ENCODE measurements at places on chromosomes 6 and 20. TPM values are rescaled to one million over a fixed set of nuclear protein-coding genes. Genes with fewer than 3 reads are reported as not detected.

The BMP7 gene
- not detected for total RNA-seq

The KCNK16 gene
- total RNA-seq, result not detected

The GJA1 gene
- not detected for total RNA-seq

The OLIG3 gene
- not detected for total RNA-seq

The RNF39 gene
- not detected for total RNA-seq

The BCAS1 gene
- total RNA-seq, result 0.07 TPM

The NRN1 gene
- total RNA-seq, result 15.4 TPM

The PPP1R16B gene
- total RNA-seq, result 78.0 TPM

The RCAN2 gene
- 0.10 TPM for total RNA-seq

The SCRT2 gene
- total RNA-seq, result not detected

The DYNLT2 gene
- 1.7 TPM for total RNA-seq

The SLC22A7 gene
- not detected for total RNA-seq

The LY6G6F gene
- total RNA-seq, result not detected

The BPIFA1 gene
- total RNA-seq, result not detected

The PTCHD4 gene
- total RNA-seq, result not detected

The GABRR2 gene
- 0.36 TPM for total RNA-seq
